ENCODE measurements at places on chromosomes 3 and 15.

DNA sequence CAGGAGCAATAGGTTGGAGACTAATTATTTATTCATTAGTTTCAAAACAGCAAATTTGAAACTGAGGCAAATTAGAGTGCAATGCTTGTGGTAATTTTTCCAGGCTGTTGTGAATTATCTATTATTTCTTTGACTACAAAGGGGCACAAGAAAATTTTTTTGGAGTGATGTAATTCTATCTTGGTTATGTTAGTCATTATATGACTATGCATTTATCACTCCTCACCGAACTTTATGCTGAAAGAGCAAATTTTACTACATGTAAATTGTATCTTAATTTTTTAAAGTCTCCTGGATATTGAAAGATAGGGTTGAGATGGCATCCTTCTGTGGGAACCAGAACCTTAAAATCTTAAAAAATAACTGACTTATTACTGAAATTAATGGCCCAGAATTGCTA is 320.0 kb upstream of the ROBO1 start:
- no peak for DNase-seq

DNA sequence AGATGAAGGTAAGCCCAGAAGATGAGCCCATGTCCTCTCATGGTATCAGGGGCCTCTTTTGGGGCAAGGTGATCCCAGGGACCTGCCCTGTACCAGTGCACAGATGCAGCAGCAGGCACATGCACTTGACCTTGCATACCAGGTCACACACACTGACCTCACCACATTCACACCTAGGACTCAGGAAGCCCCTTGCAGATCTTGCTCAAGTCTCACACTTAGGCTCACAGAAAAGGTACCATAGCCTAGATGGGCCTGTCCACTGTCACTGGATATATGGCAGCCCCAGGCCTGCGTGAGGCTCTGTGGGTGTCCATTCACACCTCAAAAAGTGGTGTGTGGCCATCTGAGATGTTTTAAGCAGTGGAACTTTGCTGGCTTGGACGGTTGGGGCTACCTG is 58.7 kb downstream of the CACNA2D2 start:
- no peak for DNase-seq

GRCh38 chr3:40725031-40725430 is 200.3 kb downstream of the ZNF621 start:
- DNase-seq: no peak

DNA sequence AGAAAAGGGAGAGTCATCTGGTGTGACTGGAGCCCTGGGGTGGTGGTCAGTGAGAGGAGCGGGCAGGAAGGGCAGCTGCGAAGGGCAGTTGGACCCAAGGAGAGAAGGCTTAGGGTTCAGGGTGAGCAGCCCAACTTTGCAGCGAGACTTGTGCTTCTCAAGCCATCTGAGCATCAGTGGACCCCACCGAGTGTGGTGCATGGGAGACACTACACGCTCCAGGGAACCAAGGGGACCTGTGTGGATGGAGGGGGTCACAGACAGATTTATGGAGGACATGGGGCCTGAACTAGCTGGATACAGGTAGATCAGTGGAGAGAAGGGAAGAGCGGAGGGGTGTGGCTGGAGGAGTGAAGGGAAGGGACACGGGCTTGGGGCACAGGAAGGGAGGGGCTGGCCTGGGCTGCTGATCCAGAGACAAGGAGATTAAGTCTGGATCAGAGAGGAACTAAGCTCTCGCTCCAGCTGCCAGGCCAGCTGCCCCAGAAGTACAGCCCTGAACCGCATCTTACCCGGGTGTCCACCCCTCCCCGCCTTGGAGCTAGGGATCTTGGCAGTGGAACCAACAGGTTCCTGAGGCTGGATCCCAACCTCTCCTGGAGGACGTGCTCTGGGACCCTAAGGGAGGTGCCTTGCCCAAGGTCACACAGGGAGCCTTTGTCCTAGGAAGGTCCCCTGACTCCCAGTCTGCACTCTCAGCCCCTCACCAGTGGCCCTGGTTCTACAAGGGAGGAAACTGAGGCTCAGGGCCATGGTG is 120.5 kb downstream of the CORO2B start:
- DNase-seq: no peak

GRCh38 chr3:38468765-38469164 is 15.1 kb downstream of the ACVR2B start:
- DNase-seq: no peak

- DNase-seq: no peak
Observed at GRCh38 chr3:54533856-54534255, 394.0 kb downstream of the LRTM1 start.

DNA sequence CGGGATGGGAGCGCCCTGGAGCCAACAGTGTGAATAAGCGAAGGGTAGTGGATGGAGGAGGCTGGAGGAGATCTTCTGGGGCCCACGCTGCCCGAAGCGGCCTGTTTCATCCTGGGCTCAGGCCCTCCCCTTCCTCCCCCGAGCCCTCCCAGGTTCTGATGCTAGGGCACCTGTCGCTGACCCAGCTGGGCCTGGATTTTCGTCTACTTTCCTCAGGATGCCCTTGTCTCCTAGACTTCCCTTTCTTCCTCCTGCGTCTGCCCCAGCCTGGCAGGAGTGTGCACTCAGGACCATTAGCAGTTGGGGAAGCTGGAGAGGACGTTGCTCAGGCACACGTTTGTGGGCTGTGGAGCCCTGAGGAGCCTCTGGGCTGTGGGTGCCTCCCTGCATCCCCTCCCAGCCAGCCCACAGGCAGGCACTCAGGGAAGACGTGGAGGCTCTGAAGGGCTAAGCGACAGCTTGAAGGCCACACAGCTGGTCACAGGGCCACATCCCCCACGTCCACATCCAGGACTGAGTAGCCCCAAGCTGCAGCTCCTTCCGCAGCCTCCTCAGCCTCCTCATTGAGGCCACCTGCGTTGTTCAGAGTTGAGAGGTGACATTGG is 23.9 kb upstream of the PIGZ start:
- DNase-seq: no peak

- no peak for DNase-seq
Observed at GRCh38 chr3:138011722-138012121, 1.8 kb downstream of the CLDN18 start.

GRCh38 chr3:27345959-27346865 is 23.0 kb downstream of the NEK10 start:
- DNase-seq: no peak

DNA sequence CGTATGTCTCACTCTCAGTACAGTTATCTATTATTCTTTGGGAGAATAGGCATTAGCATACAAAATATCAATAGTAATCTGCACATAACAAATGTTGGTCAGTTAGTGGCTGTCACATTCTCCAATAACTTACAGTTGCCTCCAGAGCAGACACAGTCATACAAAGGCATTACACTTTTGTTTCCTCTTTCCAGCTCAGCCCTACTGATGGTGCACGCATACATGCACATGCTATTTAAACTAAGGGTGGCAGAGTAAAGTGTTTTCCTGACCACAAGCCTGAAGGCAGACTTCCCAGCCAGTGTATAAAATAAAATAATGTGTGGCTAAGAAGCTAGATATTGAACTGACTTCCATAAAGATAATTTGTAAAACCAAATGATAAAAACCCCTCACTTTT is 47.6 kb downstream of the PHLDB2 start:
- no peak for DNase-seq

DNA sequence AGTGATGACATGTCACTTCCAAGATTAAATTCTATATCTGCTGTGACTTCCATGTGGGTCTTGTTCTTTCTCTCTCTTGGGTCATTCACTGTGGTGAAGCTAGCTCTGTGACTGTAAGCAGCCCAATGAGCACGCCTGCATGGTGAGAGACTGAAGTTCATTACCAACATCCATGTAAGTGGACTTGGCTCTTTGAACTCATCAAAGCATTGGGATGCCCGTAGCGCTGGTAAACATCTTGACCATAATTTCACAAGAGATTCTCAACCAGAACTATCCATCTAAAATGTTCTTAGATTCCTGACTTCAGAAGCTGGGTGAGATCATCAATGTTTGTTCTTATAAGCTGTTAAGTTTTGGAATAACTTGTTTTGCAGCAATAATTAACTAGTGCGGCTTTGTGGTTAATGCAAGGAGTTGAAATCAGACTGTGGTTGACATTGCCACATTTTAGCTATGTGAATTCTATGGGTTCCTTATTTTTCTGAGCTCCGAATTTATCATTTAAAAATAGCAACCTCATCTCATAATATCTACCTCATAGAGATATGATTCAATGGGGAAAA is 31.6 kb upstream of the LRRC3B start:
- no peak for DNase-seq

- no peak for DNase-seq
Observed at GRCh38 chr15:94970096-94970495, 738.7 kb downstream of the MCTP2 start.

- DNase-seq: no peak
Observed at GRCh38 chr3:188788621-188789081, 383.1 kb upstream of the TPRG1 start.

- no peak for DNase-seq
Observed at GRCh38 chr3:66390013-66390412, 110.8 kb downstream of the LRIG1 start.

DNA sequence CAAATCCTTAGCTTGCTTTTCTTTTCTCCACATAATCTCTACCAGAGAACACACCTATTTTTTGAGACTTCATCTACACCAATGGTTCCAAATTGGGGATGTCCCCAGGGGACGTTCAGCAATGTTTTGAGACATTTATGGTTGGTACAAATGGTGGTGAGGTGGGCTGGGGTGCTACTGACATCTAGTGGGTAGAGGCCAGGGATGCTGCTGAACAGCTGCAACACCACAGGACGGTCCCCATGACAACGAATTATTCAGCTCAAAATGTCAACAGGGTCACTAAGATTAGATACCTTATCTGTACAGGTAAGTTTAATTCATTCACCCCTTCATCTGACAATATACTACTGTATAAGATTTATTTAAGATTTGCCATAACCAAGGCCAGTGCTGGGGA is 14.4 kb downstream of the GK5 start:
- DNase-seq: no peak

GRCh38 chr3:156037356-156037755 is 83.0 kb upstream of the KCNAB1 start:
- DNase-seq: no peak

GRCh38 chr3:75144406-75144805 is 519.7 kb upstream of the FRG2C start:
- no peak for DNase-seq

- no peak for DNase-seq
Observed at GRCh38 chr3:141337991-141338390, 30.3 kb upstream of the ZBTB38 start.
